Activated CD4-positive, CD25-positive, alpha-beta regulatory T cell (primary cell): ENCODE measurements at places on chromosomes 1 and 21.
A peak's percentile ranks its signal among the peaks of the same experiment; 100 is the strongest.

- DNase-seq: no peak
These were observed 3.5 kb downstream of the CRNN start for GRCh38 chr1:152410599-152410998.

DNA sequence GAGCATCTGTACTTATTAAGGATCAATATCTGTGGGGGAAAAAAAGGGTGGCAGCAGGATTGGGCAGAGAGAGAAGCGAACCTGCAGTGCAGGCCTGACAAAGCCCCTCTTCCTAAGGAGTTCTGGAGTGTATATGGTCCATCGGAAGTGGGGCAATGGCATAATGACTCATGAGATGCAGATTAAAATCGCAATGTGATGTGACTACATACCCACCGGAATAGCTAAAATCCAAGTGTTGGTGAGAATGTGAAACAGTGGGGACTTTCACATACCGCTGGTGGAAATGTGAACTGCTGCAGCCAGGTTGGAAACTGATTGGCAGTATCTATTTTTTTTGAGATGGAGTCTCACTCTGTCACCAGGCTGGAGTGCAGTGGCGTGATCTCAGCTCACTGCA, 8.2 kb upstream of the CREG1 start:
- DNase-seq: no peak

GRCh38 chr1:165543532-165544438, at the start of gene LRRC52:
Gene LRRC52 (plus strand): TSS chr1:165544000. CDS start chr1:165544297, 297 bp downstream.
- no peak for DNase-seq

- no peak for DNase-seq
These were observed at the start of gene HPCA for GRCh38 chr1:32886004-32886827. Gene HPCA (plus strand): TSS chr1:32886491. CDS start chr1:32888899, 2,408 bp downstream.

GRCh38 chr1:171247501-171247900, 793 bp upstream of the FMO1 start:
- no peak for DNase-seq

- no peak for DNase-seq
These were observed 19.7 kb upstream of the DYNLT5 start for GRCh38 chr1:66732407-66733166.

GRCh38 chr1:33535334-33535733, 62.9 kb downstream of the ZSCAN20 start:
- DNase-seq: no peak

DNA sequence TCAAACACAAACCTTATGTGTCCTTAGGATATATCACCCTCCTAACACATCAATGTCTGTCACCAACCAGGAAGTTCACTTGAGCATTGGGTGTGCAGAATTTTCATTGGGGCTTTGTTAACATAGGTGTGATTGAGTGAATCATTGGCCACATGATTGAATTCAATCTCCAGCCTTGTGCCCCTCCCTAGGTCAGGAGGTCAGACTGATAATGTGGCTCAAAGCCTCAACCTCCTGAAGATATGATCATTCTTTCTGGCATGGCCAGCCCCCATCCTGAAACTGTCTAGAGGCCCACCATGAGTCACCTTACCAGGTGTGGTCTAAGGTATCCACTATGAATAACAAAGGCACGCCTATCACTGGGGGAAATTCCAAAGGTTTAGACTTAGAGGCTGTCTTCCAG, 90.1 kb downstream of the PKN2 start:
- no peak for DNase-seq

DNA sequence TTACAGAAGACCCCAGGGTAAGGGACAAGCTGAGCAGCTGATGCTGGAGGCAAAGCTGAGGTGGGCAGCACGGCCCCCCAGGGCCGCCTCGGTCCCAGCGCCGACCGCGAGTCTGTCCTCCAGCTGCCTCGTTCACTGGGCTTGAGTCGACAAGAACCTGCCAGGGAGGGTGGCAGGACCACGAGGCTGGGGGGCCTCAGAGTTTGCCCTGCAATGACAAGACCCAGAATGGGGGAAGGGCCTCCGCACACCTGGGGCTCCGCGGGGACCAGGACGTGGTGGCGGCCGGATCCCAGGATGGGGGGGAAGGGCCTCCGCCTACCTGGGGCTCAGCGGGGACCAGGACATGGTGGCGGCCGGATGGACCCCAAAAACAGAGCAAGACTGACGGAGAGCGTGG, 53.9 kb upstream of the COL18A1 start:
- DNase-seq: no peak

DNA sequence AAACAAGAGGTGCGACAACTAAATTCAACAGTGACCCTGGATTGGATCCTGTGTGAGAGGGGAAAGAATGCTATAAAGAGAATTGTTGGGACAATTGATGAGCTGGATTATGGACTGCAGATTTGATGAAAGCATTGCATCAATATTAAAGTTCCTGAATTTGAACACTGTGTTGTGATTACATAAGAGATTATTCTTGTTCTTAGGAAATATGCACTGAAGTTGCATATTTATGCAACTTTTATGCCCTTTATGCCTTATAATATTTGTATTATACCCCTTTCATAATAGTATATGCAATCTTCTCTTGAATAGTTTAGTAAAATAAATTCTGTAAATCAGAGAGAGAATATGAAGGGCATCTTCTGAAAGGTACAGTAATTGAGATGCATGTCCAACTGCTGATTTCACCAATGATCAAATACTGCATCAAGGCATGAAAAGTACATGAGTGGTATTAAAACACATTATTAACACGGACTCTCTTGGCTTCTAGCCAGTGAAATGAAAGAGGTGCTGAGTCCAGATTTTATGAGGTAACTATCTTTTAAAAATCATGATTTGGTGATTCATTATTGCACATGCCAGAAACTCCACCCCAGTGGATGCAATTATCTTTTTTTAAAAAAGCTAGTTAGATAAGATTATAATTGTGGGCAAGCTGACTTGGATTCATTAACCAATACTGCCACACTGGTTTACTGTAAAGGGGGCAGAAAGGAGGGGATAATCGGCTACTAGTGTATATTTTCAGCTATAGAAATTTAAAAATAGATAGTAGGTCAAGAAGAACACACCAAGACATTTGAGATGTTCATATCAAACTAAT, 19.9 kb upstream of the LPAR3 start:
- DNase-seq: no peak

- DNase-seq: no peak
These were observed 50.9 kb upstream of the CDC42BPA start for GRCh38 chr1:227369102-227369760.

DNA sequence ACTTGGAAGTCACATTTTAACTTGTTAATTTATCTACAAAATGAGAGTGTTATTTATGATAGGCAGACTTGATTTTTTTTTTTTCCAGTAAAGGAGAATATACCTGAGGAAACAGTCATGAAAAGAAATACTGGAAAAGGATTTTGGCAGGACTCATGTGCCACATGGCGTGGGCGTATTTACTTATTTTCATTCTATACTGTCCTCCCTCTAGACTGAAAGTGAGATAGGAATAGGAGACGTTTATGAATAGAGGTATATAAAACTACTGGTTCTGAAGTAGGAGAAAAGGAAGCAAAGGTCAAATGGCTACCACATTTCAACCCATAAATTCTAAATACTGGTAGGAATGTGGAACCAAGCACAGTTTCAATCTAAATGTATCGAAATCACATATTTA, 94.8 kb upstream of the MPC2 start:
- DNase-seq: no peak

GRCh38 chr21:35198565-35198964, 149.5 kb upstream of the RUNX1 start:
- no peak for DNase-seq

- DNase-seq: peak; percentile 12
These were observed 20.1 kb upstream of the COL16A1 start for GRCh38 chr1:31723828-31724359.

DNA sequence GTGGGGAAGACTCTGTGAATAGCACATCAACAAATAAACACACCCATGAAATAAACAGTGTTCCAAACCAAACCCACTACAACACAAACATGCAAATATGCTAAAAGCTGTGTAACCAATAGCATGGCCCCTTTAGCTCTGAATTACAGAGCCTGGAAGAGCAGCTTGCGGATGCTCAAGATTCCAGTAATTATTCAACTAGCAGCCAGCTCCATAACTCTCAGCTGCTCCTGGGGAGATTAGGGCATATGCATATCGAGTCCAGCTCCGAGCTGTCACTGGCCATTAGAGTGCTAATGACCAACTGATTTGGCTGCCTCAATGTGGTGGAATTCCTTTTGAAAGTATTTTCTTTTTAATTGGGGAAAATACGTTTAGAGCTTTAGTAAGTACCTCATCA, 207.1 kb downstream of the HHAT start:
- DNase-seq: no peak

DNA sequence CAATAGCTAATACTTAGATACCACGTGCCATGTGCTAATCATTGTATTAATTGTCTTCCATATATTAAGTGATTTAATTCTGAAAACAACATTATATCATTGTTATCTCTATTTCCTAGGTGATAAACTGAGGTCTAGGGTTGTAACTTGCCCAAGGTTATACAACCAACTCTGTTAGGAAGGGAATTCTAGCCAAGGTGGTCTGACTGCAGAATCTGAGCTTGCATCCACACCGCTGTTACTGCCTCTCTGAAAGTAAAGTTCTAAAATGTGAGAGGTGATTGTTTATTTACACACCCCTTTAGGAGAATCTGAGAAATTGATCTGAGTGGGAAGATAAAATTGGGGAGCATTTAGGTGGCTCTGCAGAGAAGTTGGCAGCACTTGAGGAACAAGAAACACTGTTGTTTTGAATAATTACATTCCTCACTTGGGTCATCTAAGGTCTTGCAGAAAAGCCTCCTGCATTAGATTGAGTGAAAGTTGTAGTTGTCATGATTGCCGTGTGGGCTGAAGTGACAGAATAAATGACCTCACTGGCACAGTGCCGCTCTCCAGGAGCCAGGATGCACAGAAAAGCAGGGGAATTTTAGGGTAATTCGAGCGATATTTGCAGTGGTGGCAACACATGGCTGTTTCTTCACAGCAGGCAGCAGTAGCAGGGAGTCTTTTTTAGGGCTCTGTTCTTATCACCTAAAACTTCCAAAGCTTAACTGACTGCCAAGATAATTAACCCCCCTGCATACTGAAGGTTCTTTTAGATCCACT, 121.7 kb downstream of the ADGRL4 start:
- no peak for DNase-seq

- no peak for DNase-seq
These were observed 9.6 kb downstream of the CLEC20A start for GRCh38 chr1:178487070-178487615.

- no peak for DNase-seq
These were observed 148.7 kb downstream of the PGBD5 start for GRCh38 chr1:230277201-230278025.

GRCh38 chr1:201518071-201518470, 11.1 kb upstream of the CSRP1 start:
- no peak for DNase-seq

GRCh38 chr1:245420926-245421325, 266.1 kb downstream of the KIF26B start:
- DNase-seq: no peak

- DNase-seq: no peak
These were observed 26.9 kb upstream of the H6PD start for GRCh38 chr1:9207715-9208114.

- DNase-seq: no peak
These were observed 36.7 kb downstream of the ETNK2 start for GRCh38 chr1:204115116-204115515.

DNA sequence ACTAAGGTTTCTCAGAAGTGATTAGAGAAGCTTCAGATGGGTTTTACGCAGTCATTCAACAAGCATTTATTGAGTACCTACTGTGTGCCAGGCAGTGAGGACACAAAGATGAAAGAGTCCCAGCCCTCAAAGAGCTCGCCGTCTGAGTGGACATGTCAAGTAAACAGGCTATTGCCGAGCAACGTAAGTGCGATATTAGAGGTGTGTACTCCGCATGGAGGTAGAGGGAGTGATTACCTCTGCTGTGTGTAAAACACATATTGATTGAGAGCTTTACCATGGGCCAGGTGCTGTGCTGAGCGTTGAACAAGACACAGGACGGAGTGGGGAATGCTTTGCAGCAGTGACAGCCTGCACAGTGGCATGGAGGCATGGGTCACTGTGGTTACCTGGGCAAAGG, 49.5 kb upstream of the GPR37L1 start:
- DNase-seq: no peak

DNA sequence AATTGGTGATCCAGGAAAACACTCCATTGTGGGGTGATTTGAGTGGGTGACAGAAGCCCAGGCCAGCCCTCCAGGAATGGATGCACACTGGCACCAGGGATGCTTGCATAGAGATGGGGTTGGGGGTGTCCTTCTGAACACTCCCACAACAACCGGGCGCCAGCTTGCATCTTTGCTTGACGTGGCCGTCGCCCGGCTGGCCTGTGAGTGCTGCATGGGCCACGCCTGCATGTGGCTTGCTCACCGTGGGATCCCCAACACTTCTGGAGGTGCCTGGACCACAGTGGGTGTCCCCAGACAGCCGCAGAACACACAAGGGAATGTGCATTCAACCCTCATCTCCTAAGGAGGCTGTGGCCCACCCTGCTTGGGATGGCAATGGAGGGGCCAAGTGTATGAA, 55.1 kb downstream of the SIK1 start:
- no peak for DNase-seq

GRCh38 chr1:32208891-32209328, at the start of gene DCDC2B:
Gene DCDC2B (plus strand): TSS chr1:32209089. CDS start chr1:32209094, 5 bp downstream.
- DNase-seq: no peak

GRCh38 chr1:200751717-200752116, 13.0 kb downstream of the CAMSAP2 start:
- no peak for DNase-seq

- peak; percentile 14 for DNase-seq
These were observed 119.2 kb upstream of the IPO9 start for GRCh38 chr1:201709564-201710295.

DNA sequence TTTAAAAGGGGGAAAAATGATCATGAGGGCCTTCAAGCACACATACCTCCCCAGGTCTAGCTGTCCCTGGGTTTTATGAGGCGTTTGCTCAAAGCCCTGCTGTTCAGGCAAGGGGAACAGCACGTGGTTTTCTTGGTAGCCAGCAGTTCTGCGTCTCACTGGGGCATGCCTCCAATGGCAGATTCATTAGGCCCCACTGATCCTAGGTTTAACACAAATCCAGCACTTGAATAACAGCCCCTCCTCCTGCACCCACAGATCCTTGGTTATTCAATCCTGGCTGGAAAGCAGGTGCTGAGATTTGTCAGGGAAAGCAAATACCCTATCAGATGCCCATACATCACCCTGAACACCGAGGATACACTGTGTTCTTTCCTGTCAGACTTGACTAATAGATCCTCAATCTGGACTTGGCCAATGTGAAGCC, 106.4 kb downstream of the ZC3H11B start:
- no peak for DNase-seq

DNA sequence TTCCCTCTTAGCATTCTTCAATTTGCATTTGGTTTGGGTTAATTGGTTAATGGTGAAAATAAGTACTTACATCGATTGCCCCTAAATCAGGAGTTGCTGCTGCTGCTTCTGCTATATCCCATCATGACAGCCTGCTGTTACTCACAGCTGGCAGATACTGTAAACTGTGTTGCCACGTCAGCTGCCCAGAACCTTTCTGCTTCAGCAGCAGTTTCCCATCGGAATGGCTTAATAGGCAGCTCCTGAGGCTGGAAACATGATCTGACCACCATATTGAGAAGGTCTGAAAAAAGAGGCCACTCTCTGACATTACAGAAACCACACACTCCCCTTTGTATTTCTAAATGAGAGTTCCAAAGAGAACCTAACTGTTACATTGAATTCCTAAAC, 14.3 kb upstream of the SEC16B start:
- DNase-seq: no peak

GRCh38 chr1:152035539-152036266, 1.1 kb downstream of the S100A11 start:
- no peak for DNase-seq

GRCh38 chr1:214657299-214657698, 54.3 kb downstream of the CENPF start:
- no peak for DNase-seq

- no peak for DNase-seq
These were observed 25.4 kb downstream of the SLC19A2 start for GRCh38 chr1:169460191-169460833.
